ENCODE measurements at places on chromosomes 16 and 17.
A peak's percentile ranks its signal among the peaks of the same experiment; 100 is the strongest.

DNA sequence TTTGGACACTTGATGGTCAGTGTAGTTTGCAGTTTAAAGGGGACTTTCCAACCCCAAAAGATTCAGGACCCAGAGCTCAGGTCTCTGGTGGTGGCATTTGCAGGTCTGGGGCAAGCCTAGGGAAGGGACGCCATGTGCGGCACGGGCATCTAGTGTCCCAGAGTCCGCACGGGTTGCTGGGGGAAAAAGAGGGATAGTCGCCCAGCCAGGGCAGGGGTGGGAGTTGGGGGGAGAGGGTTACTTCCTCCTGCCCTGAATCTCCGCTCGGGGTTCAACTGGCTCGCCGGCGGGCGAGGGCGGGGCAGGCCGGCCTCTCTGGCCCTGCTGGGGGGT, 239 bp upstream of the CA7 start:
- DNase-seq: no peak

- no peak for DNase-seq
Observed at GRCh38 chr17:36673637-36674277, 72.4 kb downstream of the MRM1 start.

DNA sequence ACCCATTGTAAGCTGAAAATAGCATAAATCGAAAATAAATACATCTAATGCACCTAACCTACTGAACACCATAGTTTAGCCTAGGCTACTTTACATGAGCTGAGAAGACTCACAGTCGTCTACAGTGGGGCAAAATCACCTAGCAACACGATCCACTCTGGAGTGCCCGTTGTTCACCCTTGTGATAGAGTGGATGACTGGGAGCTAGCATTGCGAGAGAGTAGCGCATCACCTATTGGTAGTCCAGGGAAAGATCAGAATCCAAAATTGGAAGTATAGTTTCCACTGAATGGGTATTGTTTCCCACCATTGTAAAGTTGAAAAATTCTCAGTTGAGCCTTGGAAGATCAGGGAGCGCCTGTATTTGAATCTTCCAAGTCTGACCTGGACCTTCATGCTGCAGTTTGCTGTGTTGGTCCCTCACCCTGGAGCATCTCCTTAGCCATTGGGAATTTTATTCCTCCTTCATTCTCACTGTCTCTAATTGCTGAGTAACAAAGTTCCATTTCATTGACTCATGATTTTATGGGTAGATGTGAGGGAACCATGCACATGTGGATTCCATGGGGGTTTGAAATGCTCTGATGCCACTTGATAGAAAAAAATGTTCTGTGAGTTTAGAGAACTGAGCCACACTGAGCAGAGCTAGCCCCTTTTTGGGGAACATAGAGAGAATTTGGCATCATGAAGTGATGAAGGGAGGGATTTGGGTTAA, 19.6 kb downstream of the AKAP1 start:
- no peak for DNase-seq

- no peak for DNase-seq
Observed at GRCh38 chr17:4920351-4921048, 11.6 kb upstream of the GP1BA start.

- DNase-seq: no peak
Observed at GRCh38 chr17:63928966-63929695, 3.0 kb downstream of the CD79B start.

DNA sequence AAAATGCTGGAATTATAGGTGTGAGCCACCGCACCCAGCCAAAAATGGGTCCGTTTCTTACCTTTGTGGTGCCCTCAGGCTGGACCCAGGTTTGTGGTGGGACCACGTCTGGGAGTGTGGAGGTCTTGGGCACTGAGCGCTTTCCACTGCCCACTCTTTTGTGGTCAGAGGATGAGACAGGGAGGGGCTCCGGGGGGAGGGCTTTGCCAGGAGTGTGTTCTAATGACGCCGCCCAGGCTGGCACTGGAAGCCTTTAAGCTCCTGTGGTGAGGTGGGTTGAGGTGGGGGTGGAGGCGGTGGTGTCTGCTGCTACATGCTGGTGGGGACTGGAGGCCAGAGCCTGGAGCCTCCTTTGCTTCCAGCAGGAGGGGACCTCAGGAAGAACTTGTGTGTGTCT, 12.8 kb upstream of the ADCY7 start:
- DNase-seq: no peak

GRCh38 chr16:55647798-55648197, 8.0 kb upstream of the SLC6A2 start:
- no peak for DNase-seq

GRCh38 chr17:3905017-3905520, 11.2 kb downstream of the P2RX1 start:
- no peak for DNase-seq

GRCh38 chr16:15542261-15542660, 100.7 kb downstream of the MARF1 start:
- no peak for DNase-seq

- DNase-seq: peak; percentile 25
Observed at GRCh38 chr17:43393944-43394482, 4.8 kb upstream of the ARL4D start.

- no peak for DNase-seq
Observed at GRCh38 chr16:6682142-6682811, 650.4 kb upstream of the RBFOX1 start.

GRCh38 chr16:51402298-51402697, 251.2 kb upstream of the SALL1 start:
- no peak for DNase-seq

GRCh38 chr16:73412416-73412815, 364.5 kb upstream of the ZFHX3 start:
- no peak for DNase-seq

DNA sequence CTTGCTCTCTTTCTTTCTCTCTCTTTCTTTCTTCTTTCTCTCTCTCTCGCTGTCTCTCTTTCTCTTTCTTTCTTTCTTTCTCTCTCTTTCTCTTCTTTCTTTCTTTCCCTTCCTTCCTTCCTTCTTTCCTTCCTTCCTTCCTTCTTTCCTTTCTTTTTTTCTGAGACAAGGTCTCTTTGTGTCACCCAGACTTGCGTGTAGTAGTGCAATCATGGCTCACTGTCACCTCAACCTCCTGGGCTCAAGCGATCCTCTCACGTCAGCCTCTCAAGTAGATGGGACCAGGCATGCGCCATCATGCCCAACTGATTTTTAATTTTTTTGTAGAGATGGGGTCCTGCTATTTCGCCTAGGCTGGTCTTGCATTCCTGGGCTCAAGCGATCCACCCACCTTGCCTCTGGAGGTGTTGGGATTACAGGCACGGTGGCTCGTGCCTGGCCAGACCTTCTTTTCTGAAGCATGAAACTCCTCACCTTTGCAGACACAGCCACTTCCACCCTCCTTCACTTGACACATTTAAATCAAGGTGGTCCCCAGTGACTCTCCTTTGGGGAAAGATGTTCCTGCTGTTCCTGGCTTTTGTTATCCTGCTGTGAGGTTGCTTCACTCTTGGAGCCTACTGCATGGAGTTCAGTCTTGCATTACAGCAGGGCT, 26.8 kb upstream of the NKD1 start:
- no peak for DNase-seq

- DNase-seq: no peak
Observed at GRCh38 chr16:87826798-87827587, 42.3 kb downstream of the SLC7A5 start.

- no peak for DNase-seq
Observed at GRCh38 chr16:11232852-11233726, 22.9 kb downstream of the SOCS1 start.

DNA sequence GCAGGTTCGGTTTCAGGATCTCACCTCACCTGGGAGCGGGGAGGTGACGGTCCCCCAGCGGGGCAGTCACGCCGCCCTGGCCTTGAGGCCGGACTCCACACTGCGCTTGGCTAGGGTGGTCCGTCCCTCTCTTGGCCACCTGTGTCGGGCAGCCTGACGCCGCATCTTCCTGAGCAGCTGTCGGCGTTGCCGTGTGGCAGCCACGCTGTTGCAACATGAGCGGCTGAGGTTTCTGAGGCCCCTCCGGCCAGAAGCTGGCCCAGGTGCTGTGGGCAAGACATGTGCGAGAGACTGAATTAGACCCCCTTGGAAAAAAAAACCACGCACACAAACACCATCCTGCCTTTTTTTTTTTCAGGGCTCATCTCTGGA, 49.2 kb downstream of the IRF8 start:
- no peak for DNase-seq

DNA sequence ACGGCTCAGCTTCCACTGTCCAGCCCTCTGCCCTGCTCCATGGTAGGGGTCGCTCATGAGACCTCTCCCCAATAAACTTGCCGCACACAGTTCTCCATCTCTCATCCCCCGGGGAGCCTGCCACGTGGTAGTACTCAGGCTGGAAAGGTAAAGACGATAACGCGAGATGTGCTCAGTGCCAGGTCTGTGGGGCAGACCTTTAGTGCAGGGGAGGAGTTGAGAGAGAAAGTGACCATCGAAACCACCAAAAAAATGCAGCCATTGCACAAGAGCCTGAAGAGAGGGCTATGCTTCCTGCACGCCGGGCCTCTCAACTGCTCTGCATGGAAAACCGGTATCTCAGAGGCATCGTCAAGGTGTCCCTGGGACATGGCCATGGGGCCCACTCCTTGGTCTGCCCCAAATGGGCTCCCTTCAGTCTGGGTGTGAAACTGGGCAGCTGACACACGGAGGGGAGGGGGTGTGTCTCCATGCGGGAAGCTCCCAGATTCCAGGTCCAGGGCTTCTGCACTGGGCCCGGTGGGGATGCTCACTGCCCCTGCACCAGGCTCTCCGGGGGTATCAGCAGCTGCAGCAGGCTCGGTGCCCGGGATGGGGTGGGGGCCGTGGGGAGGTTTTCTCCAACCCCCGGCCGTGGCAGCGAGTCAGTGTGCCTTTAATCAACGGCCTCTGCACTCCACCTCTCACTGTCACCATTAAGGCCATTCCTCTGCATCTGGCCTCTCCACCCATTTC, 4.7 kb upstream of the AANAT start:
- DNase-seq: no peak

DNA sequence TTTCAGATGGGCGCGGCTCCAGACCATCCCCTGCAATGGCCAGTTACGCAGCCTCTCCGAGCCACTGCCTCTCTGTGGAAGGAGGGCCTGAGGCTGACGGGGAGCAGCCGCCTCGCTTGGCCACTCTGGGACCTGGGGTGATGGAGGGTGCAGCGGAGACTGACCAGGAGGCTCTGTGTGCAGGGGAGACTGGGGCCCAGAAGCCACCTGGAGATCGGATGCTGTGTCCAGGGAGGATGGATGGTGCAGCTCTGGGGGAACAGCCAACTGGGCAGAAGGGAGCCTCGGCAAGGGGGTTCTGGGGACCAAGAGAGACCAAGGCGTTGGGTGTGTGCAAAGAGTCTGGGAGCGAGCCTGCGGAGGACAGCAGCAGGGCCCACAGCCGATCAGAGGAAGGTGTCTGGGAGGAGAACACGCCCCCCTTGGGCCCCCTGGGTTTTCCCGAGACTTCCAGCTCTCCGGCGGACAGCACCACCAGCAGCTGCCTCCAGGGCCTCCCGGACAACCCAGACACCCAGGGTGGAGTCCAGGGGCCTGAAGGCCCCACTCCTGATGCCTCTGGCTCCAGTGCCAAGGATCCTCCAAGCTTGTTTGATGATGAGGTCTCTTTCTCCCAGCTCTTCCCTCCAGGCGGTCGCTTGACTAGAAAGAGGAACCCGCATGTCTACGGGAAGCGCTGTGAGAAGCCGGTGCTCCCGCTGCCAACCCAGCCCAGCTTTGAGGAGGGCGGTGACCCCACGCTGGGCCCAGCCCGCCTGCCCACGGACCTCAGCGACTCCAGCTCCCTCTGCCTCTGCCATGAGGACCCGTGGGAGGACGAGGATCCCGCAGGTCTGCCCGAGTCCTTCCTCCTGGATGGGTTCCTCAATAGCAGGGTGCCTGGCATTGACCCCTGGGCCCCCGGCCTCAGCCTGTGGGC, 17.4 kb upstream of the ZFPM1 start:
- no peak for DNase-seq

GRCh38 chr17:40873255-40873654, 6.2 kb upstream of the KRT12 start:
- no peak for DNase-seq

DNA sequence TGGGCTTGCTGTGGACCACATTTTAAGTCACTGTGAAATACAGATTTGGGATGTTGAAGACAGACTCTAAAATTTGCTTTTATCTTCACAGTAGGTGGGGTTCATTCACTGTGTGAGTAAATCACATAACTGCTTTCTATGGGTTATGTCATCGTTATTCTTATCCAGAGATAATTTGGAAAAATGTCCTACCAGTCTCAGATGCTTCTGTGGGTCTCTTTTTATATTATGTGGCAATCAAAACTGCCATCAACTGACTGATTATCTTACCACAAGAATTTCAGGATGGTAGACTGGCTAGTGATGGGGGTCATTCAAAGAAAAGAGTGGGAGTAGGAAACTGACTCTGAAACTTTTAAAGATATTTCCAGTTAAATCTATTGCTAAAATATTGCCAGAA, 3.1 kb downstream of the HSBP1 start:
- DNase-seq: no peak

DNA sequence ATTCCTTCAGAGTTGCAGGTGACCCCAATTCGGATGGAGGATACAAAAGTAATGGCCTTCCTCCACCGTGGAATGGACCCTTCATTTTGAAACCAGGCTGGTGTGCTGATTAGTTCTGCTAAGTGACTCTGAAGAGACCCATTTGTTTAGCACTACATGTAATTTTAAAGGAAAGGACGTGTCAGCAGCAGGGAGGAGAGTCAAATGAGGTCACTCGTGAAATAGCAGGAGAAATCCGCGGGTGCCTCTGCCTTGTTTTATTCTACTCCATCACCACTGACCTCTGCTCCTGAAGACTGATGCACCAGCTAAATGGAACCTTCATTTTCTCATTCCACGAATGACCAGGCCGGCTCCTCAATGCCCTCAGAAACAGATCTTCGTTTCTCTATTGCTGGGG, 589.2 kb downstream of the CDH11 start:
- DNase-seq: no peak

- DNase-seq: no peak
Observed at GRCh38 chr16:27568077-27568476, 18.1 kb downstream of the KATNIP start.

GRCh38 chr16:12262454-12263180, 286.1 kb downstream of the SNX29 start:
- DNase-seq: no peak

DNA sequence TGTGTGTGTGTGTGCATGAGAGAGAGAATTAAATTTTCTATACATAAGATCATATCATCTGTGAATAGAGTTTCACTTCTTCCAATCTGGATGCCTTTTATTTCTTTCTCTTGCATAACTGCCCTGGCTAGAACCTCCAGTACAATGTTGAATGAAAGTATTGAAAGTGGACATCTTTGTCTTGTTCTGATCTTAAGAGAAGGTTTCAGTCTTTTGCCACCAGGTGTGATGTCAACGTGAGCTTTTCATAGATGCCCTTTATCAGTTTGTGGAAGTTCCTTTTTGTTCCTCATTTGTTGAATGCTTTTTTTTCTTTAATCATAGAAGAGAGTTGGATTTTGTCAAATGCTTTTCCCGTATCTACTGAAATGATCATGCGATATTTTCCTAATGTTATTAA, 63.3 kb downstream of the RNF213 start:
- DNase-seq: no peak

GRCh38 chr16:53744449-53744848, 40.5 kb downstream of the FTO start:
- DNase-seq: no peak

- no peak for DNase-seq
Observed at GRCh38 chr16:12416136-12416787, 387.4 kb downstream of the CPPED1 start.

- no peak for DNase-seq
Observed at GRCh38 chr17:57634713-57635465, 110.2 kb downstream of the CCDC182 start.
